ENCODE measurements at places on chromosomes 11 and 22.

DNA sequence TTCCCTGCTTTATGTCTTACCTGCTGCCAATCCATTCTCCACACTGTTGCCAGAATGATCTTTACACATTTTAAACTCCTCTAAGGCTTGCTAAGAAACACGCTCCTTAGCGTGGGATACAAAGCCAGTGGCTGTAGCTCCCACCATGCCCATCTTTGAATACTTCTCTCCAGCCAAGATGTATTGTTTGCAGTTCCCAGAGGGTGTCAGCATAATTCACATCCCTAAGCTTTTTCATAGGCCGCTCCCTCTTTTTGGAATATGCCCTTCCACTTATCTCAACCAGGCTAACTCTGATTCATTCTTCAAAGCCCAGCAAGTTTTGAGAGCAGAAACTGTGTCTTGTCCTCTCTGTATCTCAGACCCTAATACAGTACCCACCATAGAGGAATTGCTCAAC is 8.1 kb upstream of the UPK2 start:
- no peak for DNase-seq

DNA sequence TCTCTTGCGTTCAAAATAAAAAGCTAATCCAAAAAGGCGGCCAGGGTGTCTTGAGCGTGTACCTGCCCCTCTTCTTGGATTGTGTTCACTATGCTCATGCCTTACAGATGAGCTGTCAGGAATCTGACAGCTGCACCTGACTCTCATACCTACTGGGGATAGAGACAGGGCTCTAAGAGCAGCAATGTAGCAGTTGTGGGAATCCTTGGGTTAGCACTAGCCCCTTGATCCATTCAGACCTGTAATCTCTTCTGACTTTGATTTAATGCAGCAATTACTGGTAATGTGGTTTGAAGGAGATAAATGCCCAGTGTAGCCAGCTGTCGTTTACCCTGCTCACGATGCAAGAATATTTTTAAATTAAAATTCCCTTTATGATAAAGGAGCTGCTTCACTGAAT is 145.8 kb downstream of the APOL5 start:
- no peak for DNase-seq

DNA sequence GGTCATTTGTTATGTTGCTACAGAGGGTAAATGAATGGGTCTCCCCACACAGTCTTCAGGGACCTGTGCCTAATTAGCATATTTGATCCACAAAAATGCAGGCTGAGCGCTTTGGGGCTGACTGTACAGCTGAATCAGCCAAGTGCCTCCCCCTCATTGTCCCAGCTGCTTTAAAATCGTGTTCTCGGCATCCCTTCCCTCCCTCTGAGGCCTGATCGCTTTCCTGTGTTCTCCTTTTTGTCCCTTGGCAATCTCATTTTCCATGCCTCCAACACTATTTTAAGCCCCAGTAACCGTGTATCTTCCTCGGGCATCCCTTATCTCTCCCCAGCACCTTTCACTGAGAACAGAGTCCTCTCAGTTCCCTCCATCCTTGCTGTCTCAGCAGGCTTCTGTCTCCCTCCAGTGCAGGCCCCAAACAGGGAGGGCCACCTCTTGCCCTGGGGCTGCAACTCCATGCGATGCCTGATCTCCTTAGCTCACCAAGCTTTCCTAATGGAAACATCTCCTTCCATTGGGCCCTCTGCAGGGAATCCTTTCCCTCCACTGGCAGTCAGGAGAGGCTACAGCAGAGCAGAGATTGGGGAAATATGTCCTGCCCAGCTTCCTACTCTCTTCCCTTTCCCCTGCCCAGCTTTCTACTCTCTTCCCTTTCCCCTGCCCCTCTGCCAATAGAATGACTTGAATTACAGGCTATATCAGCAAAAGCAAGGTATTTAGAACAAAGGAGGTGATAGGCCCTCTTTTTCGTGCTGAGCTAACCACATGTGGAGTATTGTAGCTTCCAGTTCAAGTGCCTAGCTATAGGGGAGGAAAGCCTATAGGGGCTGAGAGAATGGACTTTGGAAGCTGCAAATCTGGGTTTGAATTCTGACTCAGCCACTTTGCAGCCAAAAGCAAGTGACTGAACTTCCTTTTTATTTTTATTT is 13.8 kb downstream of the UQCR10 start:
- no peak for DNase-seq

GRCh38 chr11:117230286-117230961 is 1.4 kb downstream of the PCSK7 start:
- peak; percentile 50 for DNase-seq

- DNase-seq: no peak
Measured at GRCh38 chr22:32862936-32863661, 61.6 kb downstream of the TIMP3 start.

GRCh38 chr11:94694309-94695060 is 73.7 kb upstream of the AMOTL1 start:
- DNase-seq: no peak

- no peak for DNase-seq
Measured at GRCh38 chr11:36574486-36574885, 6.7 kb downstream of the RAG1 start.

DNA sequence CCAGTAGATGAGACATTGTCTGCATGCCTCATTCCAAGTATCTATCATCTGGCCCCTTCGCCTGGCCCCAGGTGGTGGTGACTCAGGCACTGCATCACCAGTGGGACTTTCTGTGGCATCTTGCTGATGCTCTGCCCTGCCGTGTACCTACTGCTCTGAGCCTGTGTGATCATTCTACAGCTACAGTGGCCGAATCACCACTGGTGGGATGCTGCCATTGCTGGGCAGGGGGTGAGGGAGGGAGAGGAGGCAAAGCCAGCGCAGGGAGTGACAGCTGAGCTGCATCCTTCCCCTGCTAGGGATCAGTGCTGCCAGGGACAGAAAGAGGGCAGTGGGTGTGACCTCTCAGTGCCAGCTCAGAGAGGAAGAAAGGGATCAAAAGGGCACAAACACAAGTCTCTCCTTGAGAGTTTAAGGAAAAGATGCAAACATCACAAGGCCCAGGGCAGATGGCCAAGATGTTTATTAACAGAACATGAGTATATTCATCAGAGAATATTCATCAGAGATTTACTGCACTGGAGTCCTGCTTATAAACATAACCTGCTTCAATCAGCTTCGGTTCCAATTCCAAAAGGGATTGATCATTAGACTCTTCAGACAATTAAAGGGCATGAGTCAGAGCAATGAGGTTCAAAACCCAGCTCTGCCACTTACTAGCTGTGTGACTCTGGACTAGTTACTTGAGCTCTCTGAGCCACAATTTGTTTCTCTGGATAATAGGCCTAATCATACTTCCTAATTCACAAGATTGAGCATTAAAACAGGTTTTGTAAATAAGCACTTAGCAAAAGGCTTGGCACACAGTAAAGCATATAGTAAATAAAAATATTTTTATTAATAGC is 109.8 kb downstream of the NAT10 start:
- peak; percentile 65 for DNase-seq

DNA sequence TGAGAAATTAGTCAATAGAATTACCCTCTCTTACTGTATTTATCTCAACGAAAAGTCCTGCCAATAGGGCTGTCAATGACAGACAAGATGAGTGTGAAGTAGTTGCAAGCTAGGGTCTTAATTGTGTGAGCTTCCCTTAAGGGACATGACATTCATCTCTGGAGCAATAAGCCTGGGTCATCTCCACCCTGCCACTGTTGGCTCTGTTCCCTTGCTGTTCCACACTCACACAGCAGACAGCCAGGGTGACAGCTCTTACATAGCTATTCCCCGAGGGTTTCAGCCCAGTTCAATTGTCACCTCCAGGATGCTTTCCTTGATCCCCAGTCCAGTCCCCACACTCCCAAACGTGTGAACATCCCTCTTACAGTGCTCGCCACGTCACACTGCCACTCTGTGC is 215.0 kb downstream of the NXPE2 start:
- no peak for DNase-seq

DNA sequence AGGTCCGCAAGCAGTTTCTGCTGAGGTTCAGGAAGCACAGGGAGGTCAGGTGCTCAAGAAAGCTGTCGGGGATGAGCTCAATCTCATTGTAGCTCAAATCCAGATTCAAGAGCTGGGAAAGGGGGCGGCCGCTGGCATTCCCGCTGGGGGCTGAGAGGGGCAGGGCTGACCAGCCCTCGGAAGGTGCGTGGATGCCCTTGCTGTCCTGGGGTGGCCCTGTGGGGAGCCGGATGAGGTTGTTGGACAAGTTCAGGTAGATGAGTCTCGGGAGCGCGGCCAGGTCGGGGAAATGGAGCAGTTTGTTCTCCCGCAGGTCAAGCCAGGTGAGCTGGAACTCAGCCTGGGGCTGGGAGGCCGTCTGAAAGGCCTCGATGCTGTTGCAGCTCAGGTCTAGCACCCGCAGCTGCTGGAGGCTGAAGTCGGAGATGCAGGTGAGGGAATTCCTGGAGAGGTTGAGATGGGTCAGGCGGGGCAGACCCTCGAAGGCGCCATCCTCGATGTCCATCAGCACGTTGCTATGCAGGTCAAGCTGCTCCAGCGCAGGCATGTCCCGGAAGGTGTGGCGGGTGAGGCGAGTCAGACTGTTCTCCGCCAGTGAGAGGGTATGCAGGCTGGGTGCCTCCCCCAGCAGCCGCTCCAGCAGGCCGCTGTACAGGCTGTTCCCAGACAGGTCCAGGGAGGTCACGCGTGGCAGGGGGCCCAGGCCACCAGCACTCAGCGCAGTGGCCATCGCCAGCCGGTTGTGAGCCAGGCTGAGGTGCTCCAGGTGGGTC is 9.8 kb downstream of the LRRC32 start:
- no peak for DNase-seq

DNA sequence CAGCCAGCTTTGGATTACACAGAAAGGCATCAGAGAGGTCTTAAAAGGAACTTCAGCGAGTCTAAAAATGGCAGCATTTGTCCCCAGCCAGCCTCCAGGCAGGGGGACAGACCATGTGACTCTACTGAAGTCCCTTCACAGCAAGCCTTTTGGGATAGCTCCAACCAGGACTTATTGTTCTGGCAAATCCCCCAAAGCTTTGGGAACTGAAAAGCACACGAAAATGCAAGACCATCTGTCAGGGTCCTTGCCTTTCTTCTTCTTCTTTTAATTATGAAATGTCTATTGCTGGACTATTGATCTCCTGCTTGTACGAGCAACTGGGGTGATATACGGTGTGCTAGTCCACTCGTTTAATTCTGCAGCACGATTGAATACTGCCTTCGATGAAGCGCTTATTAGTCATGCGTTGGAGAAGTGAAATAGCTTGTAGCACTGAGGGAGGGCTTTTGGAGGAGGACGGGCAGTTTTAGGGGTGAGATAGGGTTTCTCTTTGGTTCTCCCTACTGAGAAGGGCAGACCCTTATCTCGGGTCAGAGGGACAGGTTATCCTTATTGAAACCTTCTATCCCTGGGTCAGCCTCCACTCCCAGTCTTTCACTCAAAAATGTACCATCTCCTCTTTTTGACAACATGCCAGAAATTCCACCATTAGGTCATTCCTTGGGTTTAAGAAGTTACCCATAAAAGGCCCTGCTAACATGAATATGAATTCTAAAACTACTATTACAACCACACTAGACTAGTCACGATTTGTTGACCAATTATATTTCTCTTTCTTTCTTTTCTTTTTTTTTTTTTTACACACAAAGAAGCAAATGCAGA is 416.4 kb downstream of the MIAT start:
- no peak for DNase-seq

GRCh38 chr11:74278721-74279161 is 32.7 kb downstream of the P4HA3 start:
- DNase-seq: no peak

GRCh38 chr11:8717876-8718753 is 35.5 kb downstream of the RPL27A start:
- DNase-seq: no peak

GRCh38 chr11:44727114-44727372 is 281 bp downstream of the TSPAN18 start:
- DNase-seq: no peak

DNA sequence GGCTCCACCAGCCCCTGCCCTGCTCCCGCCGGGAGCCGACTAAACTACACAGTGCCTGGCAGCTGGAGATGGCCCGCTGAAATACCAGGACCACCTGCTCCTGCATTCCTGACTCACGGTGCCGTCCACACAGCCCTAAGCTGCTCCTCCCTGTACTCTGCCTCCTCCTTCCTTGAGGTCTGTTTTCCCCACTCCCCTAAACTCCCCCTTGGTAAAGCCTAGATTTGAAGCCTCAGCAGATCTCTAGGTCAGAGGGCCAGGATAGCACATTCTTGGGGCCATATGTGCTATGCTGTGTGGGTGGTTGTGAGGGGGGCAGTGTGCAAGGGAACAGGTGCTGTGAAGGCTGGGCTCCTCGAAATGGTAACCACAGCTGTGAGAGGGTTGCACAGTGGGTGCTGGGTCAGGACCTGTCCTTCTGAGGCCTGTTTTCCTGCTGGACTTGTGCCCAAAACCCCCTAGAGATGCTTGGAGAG is 9.7 kb downstream of the LRFN4 start:
- no peak for DNase-seq

GRCh38 chr11:63915961-63916836 is 765 bp downstream of the RCOR2 start:
- no peak for DNase-seq

- DNase-seq: no peak
Measured at GRCh38 chr22:32534252-32535235, 59.9 kb downstream of the FBXO7 start.

DNA sequence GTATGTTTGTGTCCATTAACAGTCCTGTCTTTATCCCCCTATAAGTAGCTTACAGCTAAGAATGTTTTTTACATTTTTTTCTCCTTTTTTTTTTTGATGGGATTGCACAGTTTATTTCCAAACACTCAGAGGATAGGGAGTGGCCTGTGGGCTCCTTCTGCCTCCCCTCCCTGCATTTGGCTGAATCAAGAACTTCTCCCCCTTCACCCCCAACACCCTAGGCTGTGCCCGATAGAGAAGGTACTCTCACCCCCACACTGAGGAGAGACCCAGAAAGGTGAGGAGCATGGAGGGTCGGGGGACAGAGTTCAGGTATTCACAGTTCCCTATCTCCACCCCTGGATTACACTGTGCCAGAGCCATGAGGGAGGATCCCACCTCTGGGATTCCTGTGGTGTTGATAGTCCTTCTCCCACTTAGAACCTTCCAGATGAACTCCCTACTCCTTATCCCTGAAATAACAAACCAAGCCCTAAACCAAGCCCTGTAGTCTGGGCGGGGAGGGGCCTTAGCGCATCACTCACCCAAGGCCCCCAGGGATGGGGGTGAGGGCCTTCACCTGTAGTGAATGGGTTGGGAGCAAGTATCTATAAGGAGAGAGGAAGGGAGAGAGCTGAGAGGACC is 97.1 kb downstream of the ADAMTS15 start:
- DNase-seq: no peak

DNA sequence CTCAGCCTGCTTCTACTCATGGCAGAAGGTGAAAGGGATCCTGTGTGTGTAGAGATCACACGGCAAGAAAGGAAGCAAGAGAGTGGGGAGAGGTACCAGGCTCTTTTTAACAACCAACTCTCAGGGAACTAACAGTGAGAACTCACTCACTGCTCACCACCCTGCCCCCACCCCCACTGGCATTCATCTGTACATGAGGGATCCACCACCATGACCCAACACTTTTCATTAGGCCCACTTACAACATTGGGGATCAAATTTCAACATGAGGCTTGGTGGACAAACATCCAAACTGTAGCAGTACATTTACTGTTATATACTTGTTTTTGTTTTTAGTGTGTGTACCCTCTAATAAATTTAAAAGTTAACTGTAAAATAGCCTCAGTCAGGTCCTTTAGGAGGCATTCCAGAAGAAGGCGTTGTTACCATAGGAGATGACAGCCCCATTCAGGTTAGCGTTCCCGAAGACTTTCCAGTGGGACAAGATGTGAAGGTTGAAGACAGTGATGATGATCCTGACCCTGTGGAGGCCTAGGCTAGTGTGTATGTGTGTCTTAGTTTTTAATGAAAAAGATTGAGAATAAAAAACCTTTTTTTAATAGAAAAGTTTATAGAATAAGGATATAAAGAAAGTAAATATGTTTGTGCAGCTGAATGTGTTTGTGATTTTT is 11.3 kb downstream of the CUL5 start:
- no peak for DNase-seq

GRCh38 chr22:50299785-50300619 is 7.4 kb downstream of the PLXNB2 start:
- no peak for DNase-seq

Measured in stimulated activated CD4-positive, alpha-beta T cell treated with anti-CD3 and anti-CD28 coated beads, Interleukin-2, amount 100 ng/mL, for 4 hours (primary cell).